ENCODE measurements at places on chromosomes 12 and 14.
A peak's percentile ranks its signal among the peaks of the same experiment; 100 is the strongest.

DNA sequence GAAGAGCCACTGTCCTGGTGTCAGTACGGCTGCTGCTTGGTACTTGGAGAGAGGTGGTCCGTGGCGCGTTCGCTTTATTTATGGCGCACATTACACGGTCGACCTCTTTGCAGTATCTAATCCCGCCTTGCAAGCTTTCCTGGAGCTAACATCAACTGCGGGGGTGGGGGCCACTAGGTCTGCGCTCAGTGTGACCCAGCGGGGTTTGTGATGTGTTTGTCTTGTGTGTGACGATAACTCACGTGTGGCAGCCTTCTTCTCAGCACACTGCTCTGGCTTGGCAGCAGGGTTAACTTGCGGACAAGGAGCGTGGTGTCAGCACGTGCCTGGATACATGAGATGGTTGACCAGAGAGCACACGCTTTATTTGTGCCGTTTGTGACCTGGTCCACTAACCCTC is 122.2 kb upstream of the RTL1 start:
- DNase-seq: no peak

DNA sequence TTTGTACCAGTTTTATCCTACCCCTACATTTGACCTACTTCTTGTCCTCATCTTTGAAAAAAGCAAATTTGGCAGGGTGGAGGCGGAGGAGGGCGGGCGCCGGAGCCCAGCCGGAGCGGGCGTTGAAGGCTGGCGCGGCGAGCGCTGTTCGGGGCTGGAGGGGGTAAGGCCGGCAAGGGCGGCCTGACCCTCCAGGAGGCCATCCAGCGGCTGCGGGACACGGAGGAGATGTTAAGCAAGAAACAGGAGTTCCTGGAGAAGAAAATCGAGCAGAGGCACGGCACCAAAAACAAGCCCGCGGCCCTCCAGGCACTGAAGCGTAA is 27.2 kb downstream of the FBXO34 start:
- no peak for DNase-seq

DNA sequence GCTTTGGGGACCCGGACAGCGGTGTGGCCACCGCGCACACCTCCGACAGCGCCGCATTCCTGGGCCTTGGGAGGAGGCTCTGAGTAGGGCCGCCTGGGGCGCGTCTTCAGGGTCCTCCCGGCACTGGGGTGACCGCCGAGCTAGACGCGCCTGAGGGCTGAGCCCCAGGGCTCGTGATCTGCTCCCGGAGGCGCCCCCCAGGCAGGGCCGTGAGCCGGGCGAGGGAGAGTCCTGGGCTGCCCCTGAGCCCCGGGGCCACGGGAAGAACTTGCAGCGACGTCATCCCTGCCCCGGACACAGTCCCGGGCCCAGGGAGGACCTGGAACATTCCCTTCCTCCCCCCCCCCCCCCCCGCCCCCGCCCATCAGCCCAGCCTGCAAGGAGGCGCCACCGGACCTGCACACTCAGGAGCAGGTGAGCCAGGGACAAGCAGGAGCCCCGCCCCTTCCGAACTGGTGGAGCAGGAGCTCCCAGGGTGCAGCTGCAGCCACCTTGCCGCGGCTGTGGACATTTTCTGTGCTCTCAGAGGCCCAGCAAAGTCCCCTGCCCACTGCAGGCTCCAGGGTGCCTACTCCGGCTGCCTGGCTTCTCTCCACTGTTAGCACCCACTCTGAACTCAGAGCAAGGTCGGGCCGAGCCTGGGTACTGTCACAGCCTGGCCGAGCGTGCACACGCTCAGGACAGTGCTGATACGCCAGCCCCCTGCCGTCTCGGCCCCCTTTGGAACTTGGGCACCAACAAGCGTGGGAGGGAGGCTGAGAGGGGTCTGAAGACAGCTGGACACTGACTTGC is 50.7 kb downstream of the A2M start:
- DNase-seq: peak; percentile 30

GRCh38 chr12:122467983-122468382 is 32.7 kb downstream of the ZCCHC8 start:
- no peak for DNase-seq

GRCh38 chr12:130703733-130704375 is 12.2 kb downstream of the RIMBP2 start:
- no peak for DNase-seq

DNA sequence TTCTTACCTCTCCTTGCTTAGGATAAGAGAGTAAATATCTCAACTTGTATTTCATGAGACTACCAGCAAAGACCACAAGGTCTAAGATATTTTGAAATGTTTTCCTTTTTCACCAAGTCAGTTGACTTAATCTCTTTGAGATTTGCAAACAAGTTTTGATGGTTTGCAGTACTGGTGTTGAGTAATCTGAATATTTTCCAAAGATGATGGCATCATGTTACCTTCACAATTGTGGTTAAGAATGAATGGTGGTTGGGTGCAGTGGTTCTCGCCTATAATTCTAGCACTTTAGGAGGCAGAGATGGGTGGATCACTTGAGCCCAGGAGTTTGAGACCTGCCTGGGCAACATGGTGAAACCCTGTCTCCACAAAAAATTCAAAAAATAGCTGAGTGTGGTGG is 225.7 kb downstream of the TMTC2 start:
- no peak for DNase-seq

GRCh38 chr14:93901813-93902212 is 25.3 kb upstream of the FAM181A start:
- no peak for DNase-seq

DNA sequence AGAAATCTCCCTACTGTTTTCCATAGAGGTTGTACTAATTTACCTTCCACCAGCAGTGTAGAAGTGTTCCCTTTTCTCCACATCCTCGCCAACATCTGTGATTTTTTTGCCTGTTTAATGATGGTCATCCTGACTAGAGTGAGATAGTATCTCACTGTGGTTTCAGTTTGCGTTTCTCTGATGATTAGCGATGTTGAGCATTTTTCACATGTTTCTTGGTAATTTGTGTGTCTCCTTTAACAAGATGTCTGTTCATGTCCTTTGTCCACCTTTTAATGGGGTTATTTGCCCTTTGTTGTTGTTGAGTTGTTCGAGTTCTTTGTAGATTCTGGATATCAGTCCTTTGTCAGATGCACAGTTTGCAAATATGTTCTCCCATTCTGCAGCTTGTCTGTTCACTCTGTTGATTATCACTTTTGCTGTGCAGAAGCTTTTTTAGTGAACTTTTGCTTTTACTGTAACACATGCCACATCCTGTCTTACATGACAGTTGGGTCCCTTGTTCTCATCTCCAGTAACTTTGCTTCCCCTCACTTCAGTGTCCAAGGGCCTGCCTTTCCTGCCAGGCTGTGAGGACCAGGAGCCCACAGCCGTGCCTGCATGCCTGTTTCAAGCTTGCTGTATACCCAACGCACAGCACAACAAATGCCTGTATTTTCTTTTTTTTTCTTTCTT is 64.9 kb downstream of the SPRING1 start:
- DNase-seq: no peak

GRCh38 chr14:75119056-75119455 is 7.8 kb downstream of the NEK9 start:
- peak; percentile 57 for DNase-seq

DNA sequence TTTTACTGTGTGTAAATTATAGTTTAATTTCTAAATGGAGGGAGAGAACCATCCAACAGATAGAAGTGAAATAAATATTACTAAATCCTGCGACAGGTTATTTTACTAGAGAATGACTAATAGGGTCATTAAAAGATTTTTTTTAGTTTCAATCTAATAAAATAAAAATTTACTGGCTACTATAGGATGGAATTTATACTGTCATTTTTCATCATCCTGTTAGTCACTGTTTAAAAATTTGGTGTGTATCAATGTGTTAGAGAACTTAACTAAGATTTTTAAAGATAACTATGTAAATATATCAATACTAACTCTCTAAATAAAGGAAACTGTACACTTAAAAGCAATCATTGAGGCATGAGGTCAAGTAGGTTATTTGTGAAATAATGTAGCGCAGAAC is 41.1 kb upstream of the CDKN3 start:
- DNase-seq: peak; percentile 64

DNA sequence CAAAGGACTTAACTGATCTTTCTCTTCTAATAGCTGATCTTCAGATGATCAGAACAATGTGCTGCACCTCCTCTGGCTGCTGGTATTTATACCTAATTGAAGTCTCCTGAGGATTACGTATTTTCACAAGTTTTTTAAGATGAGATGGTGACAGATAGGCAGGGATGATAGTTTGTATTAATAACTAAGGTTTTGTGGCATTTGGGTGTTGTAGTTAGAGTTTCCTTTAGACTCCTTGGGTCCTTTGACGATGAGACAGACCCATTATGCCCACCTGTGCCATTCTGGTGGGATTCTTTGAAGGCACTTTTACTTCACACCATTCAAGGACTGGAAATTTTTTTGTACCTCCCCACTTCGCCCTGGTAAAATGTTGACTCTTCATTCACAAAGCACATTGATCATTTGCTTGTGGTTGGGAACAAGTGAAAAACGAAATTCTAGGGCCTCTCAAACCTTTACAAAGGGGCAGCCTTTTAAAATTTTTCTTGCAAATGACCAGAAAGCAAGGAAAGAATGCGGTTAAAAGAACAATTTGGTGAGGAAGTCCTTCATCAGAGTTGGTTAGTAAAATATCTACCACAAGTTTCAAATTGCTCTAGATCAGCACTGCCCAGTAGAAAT is at the start of gene IFNG:
TSS of gene IFNG (minus strand) at position 60 of the 624 bp plus-strand sequence. CDS start 125 bp downstream, outside the sequence.
- DNase-seq: no peak

DNA sequence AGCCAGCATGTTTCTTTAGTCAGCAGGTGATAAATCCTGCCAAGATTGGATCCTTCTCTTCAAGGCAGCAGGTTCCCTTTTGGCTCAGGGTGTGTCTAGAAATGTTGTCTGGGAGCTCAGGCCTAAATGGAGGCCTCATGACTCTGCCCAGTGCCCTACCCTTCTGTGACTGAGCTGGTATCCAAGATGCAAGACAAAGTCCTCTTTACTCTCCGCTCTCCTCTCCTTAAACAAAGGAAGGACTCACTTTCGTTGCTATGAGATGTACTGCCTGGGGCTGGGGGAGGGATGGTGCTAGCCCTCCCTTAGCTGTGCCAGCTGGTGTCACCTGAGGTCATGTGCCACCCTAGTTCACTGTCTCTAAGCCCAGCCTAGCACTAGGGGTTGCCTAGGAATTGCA is 13.8 kb upstream of the TMPRSS12 start:
- no peak for DNase-seq

DNA sequence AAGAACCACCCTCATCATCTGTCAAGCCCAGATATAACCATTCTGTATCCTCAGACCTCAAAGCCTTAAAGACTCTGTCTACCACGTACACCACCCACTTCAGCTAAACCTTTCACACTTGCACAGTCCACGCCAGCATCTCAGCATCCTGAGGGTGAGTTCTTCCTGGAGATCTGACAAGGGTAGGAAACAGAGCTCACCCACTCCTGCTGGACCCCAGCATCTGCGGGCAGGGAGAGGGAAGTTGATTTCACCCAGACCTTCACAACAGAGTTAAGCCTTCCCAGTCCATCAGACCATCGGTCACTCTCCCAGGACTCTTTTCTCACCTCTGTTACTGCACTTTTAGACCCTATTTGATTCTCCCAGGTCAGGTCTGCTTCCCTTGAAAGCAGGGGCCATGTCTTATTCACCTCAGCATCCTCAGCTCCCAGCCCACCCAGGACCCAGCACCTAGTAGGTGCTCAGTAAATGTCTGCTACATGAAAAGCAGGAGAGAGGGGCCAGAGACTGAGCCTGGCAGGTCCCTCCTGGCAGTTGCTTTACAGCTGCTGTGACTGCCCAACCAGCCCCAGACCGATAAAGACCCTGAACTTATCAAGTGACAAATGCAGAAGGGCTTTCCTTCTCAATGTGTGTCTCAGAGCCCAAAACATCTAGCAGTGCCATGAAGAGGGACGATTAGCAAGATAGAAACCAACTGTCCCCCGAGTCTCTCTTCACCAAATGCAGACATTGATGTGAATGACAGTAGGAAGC is 34.1 kb downstream of the ANO2 start:
- DNase-seq: no peak

- DNase-seq: no peak
These were observed 19.0 kb downstream of the SUSD6 start for GRCh38 chr14:69630360-69630759.

DNA sequence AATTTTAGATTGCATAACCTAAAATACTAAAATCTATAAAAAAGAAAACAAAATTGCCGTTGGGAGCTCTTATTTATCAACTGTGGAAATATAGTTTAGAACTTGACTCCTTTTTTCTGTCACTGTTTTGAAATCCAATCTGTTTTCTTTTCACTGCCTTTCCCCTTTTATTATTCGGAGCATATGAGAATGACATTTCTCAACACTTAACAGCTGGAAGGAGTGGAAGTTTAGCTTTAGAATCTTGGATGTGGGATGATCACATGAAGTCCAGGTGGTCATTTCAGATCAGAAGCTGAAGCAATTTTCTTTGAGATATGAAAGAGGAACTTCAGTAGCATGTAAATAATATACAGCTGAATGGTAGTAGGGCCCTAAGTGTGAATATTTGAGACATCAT is 16.7 kb downstream of the TRHDE start:
- no peak for DNase-seq

GRCh38 chr12:78101946-78102635 is 271.4 kb downstream of the NAV3 start:
- no peak for DNase-seq

Measured in EL (cell line).